ENCODE measurements at places on chromosomes 5 and 9. TPM values are rescaled to one million over a fixed set of nuclear protein-coding genes. Genes with fewer than 3 reads are reported as not detected.

Gene CLTB
- total RNA-seq = 60.6 TPM

Gene GNA14
- 1.8 TPM for total RNA-seq

Gene TSSK1B
- not detected for total RNA-seq

Gene PPP1R2B
- total RNA-seq = 0.39 TPM

Gene IFNA1
- not detected for total RNA-seq

Gene SPINK7
- not detected for total RNA-seq

Gene BTNL8
- not detected for total RNA-seq

Gene C7
- not detected for total RNA-seq

Gene UBAC1
- total RNA-seq = 27.6 TPM
